Thymus (tissue), 14 donors: ENCODE measurements at places on chromosomes 4 and X. TPM values are rescaled to one million over a fixed set of nuclear protein-coding genes. Genes with fewer than 3 reads are reported as not detected.

The FGD1 gene
- polyA plus RNA-seq = 0.98 TPM

The CFP gene
- polyA plus RNA-seq = 27.8 TPM

The GPR50 gene
- polyA plus RNA-seq = 0.11 TPM

The PLS3 gene
- 65.3 TPM for polyA plus RNA-seq

The MAGEA8 gene
- polyA plus RNA-seq = 0.07 TPM
